H1 (cell line): ENCODE measurements at places on chromosomes 1 and 21. TPM values are rescaled to one million over a fixed set of nuclear protein-coding genes. Genes with fewer than 3 reads are reported as not detected.

TRNAU1AP gene
- 30.8 and 35.2 TPM in 2 replicates for total RNA-seq

DNA sequence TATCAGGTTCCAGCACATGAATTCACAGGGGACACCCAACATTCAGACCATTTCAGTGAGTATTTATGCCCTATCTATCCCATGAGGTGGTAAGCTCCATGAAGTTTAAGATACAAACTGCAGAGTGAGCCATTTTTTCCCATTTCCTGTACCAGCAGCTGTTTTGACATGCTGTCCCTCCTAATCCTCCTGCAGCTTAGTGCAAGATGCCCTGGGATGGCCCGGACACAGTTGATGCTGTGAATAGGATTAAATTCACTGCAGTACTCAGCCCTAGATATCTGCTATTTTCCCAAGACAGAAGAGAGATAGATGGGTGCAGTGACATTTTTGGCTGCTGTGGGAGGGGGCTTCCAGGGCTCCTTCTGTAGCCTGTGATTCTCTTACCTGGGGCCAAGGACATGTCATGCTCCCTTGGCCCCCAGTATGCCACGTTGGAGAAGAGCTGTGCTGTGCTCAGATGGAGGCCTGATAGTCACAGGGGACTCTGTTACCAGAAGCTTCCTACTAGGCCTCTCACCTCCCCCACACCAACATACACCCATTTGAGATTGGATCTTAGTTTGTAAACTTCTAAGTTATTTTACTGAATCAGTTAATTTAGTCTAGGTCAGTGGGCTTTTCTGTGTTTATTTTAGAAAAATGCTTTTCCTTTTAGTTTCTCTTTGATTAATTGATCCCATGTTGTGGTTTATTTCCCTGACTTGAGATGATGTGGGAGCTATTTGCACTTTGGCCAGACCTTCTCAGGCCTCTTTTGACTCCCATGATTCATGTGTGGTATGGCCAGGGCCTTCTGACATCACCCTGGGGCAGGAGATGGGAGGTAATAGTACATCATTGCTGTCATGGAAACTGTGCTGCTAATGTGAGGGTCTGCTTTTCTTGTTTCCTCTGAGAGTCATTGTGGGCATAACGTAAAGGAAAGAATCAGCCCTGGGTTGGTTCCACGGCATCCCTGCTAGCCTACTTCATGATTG lies 92.6 kb downstream of the ST3GAL3 start:
- no peak for DNase-seq

GRCh38 chr1:117466761-117467160 lies 99.5 kb downstream of the MAN1A2 start:
- DNase-seq: no peak

DNA sequence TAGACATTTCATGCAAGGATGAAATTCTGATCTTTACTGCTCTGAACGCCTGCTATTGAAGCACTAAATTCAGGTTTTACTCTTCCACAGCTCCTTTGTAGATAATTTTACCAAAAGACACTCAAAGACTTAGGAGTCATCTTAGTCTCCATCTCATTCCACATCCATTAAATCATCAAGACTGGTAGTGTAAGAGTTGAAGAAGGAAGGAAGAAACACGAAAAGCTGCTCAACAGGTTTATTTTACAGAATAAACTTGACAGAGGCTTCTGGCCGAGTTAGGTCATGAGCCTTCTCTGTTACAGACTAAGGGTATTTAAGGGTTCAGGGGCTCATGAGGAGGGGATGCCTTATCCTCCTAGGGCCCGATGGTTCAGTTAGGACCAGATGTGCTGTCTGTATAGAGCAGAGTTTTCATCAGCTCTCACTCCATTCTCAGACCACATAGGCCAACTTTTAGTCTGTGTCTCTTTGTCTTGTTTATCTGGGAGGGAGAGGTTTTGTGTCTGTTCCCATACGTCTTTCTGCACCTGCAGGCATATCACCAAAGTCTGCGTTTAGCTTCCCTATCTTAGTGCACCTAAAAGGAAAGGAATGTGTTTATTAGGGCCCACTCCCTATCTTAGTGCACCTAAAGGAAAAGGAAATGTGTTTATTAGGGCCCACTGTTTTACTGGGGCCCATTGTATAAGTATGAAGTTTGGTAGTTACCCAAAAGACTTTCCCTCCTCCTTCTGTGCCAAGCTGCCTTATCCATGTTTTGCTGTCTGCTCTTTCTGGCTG lies 57.4 kb upstream of the RGS18 start:
- no peak for DNase-seq

SYTL1 gene
- total RNA-seq: 6.4 and 8.8 TPM in 2 replicates
